ENCODE measurements at places on chromosomes 11 and 22. TPM values are rescaled to one million over a fixed set of nuclear protein-coding genes. Genes with fewer than 3 reads are reported as not detected.

MIAT gene
- 2.3 TPM for total RNA-seq

GPR83 gene
- not detected for total RNA-seq

CRYBB2 gene
- total RNA-seq: not detected

PRR5L gene
- 1.4 TPM for total RNA-seq

MYO7A gene
- total RNA-seq: 1.3 TPM

- peak overlapping the region; percentile 81 for H3K27ac ChIP-seq
- no peak overlapping the region for H3K4me3 ChIP-seq
- no peaks in the 10 kb centered on the region for H3K27me3 ChIP-seq
- no peaks in the 10 kb centered on the region for H3K36me3 ChIP-seq
- H3K4me1 ChIP-seq: peaks cover 57% of the 10 kb centered on the region
These were observed 32.4 kb upstream of the NAV2 start for GRCh38 chr11:19679952-19680828.

DNA sequence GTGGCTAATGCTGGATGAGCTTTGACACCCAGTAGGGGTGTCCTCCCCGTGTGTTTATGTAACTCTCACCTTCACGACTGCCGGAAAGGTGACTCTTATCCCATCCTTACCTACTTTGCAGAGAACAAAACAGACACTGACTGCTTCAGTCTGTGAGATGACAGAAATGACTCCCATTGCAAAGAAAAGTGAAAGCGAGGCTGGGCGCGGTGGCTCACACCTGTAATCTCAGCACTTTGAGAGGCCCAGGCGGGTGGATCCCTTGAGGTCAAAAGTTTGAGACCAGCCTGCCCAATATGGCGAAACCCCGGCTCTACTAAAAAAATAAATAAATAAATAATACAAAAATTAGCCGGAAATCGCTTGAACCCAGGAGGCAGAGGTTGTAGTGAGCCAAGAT lies 106.4 kb upstream of the ANO1 start:
- peaks cover 79% of the 10 kb centered on the region for H3K27me3 ChIP-seq
- DNase-seq: no peak
- H3K4me3 ChIP-seq: no peak overlapping the region
- H3K36me3 ChIP-seq: no peaks in the 10 kb centered on the region

DNA sequence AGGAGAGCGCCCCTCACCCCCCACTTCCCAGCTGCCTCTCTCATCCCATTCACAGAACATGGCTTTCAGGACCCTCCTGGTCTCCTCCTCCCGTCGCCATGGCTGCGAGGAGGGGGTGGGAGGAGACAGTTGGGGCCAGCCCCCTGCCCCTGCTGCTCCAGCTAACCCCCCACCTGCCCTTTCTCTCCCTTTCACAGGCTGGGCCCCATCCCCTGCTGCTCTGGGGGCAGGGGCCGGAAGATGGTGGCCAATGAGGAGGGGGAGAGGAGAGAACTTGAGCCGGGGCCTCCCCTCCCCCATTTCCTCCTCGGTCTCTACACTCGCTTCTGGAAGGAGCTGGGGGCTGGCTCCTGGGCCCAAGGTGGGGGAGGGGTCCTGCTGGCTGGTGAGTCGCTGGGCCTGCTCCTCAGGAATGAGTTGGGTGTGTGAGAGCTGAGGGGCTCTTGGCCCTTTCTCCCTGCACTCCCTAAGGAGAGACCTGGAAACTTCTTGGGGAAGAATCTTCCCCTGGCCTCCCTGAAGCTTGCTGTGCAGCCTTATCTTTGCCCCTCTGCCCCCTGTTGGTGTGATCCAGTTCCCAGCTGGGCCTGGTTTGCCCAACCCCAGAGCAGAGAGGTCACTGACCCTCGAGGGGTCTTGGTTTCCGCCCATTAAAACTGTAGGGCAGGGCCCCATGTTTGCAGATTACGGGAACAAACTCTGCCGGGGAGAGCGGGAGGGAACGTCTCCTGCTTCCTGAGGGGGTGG lies 10.2 kb downstream of the YPEL4 start:
- DNase-seq: no peak
- H3K4me3 ChIP-seq: peak overlapping the region; percentile 54
- H3K4me1 ChIP-seq: peaks cover 12% of the 10 kb centered on the region
- no peaks in the 10 kb centered on the region for H3K36me3 ChIP-seq

Measured in esophagus squamous epithelium (tissue), 5 donors.